CD4-positive, alpha-beta T cell treated with Interleukin-6 for 4 hours (primary cell): ENCODE measurements at places on chromosomes 7 and 10.
A peak's percentile ranks its signal among the peaks of the same experiment; 100 is the strongest.

- DNase-seq = no peak
These were observed 14.5 kb upstream of the LRRC4 start for GRCh38 chr7:128045766-128046165.

DNA sequence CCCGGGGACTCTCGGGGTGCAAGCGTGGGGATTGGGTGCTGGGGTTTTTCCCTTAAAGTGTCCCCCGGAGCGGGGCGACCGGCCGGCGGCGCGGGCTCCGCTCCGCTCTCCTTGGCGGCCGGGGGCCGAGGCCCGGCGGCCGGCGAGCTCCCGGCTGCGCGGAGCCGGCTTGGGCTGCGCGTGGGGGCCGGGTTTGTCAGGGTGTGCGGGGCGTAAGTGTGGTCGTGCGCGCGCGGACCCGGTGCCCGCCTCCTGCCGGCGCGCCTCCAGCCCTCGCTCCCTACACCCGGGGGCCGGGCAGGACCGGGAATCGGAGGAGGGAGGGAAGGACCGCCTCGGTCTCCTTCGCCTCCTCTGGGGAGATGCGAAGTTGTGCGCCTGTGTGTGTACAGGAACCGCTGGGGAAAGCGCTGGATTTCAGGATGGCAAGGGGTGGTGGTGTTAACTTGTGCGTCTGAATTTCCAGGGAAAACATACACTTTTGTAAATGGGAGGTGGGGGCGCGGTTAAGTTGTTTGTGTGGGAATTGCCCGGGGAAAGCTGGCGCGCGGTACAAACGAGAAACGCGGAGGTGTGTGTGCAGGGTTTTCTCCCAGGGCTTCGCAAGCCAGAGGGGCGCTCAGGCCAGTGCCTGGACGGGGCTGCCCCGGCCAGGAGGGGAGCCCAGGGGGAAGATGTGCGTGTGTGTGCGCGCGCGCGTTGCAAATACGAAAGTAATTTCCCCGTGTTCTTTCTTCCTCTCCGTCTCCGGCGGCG lies 737 bp downstream of the ZMIZ1 start:
- DNase-seq = peak; percentile 67

- DNase-seq = peak; percentile 65
These were observed at the start of gene SH2B2 for GRCh38 chr7:102286237-102287110. TSS of gene SH2B2 (plus strand) at chr7:102286868. CDS start at chr7:102300551, 13,683 bp downstream.

DNA sequence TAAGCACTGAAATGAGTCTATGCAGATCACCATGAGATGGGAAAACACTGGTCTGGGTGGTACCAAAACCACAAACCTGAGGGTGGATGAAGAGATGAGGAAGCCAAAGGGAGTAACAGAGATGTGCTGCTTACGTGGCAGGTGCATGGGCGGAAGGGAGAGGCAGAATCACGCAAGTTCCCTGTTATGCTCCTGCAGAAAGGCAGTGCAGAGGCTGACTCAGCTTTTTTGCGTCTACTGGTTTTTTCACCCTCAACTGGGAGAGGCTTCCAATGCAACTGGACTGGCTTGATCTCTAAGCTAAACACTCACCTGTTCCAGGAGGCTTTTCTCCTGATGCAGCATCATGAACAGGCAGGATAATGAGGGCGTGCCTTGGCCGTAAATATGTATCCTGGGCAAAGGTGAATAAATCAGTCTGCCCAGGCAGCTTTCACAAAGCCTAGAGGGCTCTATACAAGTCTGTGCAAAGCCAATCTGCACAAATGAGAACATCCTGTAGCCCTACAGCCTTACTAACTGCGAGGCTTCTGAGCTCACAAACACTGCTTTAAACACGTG lies 95.4 kb upstream of the AFAP1L2 start:
- DNase-seq = peak; percentile 69

DNA sequence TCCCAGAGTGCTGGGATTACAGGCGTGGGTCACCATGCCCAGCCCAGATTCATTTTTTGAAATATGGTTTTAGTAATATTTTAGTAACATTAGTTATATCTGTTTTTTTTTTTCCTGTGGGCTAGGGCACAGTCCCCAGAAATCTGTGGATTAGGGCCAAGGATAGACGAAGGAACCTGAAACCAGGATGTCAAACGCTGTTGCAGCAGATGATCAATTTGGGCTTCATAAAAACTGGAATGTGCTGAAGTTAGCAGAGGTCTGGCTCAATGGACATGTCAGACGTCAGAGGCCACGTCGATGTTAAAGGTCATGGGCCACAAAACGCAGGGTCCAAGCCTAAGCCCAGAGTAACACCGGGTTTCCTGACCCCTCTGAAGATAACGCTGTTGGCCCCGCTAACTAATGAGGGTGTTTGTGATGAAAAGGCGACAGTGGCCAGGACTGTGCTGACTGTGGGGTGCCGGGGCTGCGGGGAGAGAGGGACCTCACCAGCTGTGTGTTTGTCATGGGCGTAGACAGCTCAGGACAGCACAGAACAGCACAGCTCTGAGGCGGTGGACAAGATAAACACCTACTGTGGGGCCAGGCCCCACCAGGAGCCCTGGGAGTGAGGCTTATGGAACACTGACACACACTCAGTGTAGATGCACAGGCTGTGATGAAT lies 23.8 kb upstream of the GTPBP4 start:
- DNase-seq = no peak

DNA sequence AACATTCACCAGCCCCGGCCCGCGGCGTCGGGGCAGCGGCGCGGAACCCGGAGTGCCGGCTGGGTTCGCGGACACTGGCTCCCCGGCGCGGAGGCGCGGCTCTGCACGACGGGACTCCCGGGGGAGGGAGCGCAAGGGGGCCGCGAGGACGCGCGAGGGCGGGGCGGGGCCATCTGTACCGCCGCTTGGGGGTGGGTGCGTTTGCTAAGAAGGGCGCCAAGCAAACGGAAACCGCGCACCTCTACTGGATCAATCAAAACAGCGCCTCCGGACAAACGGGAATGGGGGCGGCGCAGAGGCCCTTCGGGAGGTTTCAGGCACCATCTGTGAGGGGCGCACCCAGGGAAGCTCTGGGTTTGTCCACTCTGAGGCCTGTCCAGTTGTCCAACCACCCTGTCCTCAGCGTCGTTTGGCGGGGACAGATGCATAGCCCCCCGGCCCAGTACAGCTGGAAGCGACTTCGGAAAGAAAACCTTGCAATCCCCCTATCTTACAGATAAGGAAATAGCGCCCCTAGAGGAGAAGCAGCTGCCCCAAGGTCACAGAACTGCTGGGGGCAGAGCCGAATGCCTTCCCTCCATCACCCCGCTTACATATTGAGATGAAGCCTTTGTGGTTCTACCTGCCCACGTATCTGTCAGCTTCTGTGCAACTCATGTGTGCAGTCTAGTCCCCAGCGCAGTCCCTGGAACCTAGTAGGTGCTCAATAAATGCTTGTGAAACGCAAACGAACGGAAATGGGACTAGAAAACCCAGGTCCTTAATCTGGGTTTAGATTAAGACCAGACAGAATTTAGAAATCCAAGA lies 10.7 kb upstream of the SLIT1 start:
- DNase-seq = peak; percentile 81

DNA sequence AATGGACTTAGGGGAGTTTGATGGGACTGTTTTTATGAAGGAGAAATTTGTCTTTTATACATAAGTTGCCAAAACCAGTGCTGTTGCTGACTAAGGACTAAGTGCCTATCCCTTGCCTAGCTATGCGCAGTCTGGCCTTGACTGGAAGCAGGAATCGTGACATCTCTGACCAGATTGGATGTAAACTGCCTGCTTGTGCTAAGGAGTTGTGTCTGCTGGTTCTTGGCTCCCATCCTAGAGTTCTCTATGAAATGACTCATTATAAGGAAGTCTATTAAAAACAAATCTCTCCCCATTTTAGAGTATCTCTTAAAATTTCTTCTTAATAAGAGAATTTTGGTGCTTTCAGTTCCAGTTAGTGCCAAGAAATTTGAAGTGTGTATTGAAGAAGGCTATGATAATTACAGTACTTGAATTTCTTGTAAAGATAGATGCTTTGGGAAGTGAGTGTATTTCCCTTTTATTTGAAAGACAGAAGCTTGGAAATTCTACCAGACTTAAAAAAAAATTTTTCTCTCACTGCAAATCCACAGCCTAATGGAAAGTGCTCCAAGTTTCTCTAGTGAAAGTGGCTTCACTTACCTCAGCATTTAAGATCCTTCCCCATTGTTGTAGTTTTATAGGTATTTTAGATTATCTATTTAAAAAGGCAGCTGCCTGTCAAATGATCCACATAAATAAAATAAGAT lies 77.6 kb downstream of the BICC1 start:
- DNase-seq = no peak

- DNase-seq = no peak
These were observed 5.4 kb upstream of the PFKFB3 start for GRCh38 chr10:6197321-6197720.

- DNase-seq = no peak
These were observed 25.2 kb downstream of the PALD1 start for GRCh38 chr10:70503776-70504175.

DNA sequence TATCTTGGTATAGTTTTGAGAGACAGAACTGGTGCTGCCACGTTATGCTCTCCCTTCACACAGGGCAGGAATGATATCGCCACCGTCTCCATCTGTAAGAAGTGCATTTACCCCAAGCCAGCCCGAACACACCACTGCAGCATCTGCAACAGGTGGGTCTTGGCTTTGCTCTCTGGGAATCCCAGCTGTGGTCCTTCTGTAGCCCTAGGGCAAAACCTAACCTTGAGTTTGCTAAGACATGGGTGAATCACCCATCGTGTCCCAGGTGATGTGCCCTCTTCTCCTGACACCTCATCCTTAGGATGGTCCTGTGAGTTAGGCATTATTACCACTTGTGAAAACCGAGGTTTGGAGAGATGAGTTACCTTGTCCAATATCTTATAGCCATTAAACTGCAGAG lies 6.4 kb downstream of the ZDHHC16 start:
- no peak for DNase-seq

DNA sequence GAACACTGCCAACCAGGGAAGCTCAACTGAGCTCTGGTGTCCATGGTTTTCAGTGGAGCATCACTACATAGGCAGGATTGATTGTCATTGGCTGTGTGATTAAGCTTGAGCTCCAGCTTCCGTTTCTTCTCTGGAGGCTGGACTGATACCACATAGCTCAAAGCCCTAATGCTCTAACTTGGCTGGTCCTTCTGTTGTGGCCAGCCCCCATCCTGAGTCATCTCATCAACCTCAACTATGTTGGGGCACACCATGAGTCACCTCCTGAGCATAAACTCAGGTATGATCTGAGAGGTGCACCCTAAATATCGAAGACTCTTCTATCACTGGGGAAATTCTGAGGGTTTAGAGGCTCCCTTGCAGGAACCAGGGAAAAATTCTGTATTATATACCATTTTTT lies 114.5 kb upstream of the INHBA start:
- DNase-seq = no peak

- no peak for DNase-seq
These were observed 71.8 kb upstream of the PPIF start for GRCh38 chr10:79275431-79275851.

GRCh38 chr10:102115775-102116174 lies 4.4 kb downstream of the LDB1 start:
- DNase-seq = peak; percentile 40

DNA sequence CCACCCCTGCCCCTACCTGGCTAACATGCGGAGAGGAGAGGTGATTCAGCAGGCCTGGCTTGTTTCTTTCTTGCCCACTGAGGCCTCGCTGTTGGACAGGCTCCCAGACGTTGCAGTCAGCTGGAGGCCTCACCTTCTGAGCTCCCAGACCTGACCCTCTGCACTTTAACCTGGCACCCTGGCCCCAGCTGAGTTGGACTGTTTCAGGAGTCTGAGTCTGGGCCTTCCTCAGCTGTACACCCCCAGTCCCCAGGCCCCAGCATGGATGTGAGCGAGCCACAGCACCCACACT lies 35.0 kb downstream of the UNC5B start:
- no peak for DNase-seq

DNA sequence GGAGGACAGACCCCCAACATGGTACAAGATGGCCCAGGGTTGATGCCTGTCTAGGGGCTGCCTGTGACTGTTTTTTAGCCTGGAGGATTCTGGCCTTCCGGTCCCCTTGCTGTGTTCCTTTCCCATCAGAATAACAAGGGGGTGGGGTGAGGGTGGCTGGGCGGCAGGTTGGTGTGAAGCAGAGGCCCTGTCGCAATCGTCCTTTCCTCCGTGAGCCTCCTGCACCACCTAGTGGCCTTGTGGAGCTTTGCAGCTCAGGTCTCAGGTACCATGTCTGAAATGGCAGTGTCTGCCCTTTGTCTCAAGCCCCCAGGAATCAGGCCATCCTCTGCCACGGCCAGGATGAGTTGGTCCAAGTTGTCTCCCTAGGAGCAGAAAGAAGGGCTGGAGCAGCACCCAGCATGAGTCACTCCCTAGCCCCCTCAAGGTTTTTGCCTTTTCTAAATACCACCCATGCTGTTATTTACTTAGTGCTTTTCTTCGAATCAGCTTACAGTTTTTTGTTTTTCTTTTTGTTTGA lies 24.2 kb downstream of the TACR2 start:
- DNase-seq = peak; percentile 85

DNA sequence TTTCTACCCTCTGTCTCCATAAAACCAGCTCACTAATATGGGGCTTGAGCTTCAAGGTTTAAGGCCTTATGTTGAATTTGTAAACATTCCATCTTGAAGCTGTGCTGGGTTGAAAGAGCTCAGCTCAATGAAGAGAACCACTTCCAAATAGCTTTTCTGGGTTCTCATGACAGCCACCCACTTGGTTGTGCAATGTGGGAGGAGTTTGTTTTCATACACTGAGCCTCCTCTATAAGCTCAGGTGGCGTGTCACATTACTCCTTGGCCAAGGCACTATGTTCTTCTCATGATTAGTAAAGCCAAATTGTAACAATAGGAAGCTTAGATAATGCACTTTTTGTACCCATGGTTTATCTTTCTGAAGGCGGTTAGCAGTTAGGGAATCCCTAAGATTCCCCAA lies 265.6 kb downstream of the PTEN start:
- DNase-seq = no peak

GRCh38 chr10:59242057-59242456 lies 65.6 kb downstream of the PHYHIPL start:
- DNase-seq = no peak

DNA sequence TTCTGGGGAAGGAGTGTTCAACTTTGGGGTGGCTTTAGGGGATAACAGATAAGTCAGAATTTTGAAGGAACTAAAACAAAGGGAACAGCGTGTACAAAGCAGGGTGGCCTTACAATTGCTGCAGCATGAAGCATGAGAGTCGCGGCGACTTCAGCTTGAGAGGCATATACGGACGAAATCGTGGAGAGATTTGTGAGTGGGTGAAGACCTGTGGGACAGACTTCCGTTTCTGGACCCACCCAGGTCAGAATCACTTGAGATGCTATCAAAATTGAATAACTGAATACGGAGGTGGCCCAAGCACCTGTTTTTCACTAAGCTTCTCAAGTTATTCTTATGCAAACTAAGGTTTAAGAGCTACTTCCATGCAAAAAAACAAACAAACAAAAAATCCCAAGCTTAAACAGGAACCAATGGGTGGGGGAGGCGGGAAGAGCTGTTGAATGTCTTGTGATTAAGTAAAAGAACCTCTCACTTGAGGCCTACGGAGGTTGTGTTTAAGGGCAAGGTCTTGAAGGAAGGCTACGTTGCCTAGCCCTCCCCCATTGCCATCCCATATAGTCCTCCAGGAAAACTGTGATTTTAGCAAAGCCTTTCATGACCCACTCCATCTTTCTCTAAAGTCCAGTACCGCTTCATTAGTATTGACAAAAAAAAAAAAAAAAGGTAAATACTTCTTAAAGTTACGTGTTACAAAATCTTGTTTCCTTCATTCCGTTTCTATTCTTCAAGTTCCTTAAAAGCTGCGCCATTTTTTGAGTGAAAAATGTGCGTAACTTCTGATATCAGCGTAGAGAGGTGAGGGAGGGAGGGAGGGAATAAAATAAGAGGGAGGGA lies 1.3 kb upstream of the TRIM24 start:
- no peak for DNase-seq
